Right kidney (tissue), 9 donors: ENCODE measurements at places on chromosomes 13 and 19.

DNA sequence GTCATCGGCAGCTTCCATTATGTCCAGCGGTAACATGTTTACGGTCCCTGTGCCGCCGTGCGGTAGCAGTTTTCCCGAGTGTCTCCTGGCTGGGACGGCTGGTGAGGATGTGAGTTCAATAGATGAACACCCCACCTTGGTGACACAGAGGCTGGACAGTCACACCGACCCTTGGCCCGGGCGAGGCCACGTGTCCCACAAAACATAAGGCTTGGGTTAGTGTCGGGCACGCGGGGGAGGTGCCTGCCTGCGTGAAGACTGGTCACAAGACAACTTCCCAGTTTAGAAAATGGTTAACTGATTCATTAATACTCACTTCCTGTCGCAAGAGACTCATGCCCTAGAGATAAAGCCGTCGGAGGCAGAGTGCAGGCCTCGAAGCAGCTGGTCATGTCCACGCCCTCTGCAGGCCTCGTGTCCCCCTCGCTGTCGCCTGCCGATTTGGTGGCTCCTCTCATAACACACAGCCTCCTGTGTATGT, 17.2 kb downstream of the RASA3 start:
- DNase-seq: no peak

DNA sequence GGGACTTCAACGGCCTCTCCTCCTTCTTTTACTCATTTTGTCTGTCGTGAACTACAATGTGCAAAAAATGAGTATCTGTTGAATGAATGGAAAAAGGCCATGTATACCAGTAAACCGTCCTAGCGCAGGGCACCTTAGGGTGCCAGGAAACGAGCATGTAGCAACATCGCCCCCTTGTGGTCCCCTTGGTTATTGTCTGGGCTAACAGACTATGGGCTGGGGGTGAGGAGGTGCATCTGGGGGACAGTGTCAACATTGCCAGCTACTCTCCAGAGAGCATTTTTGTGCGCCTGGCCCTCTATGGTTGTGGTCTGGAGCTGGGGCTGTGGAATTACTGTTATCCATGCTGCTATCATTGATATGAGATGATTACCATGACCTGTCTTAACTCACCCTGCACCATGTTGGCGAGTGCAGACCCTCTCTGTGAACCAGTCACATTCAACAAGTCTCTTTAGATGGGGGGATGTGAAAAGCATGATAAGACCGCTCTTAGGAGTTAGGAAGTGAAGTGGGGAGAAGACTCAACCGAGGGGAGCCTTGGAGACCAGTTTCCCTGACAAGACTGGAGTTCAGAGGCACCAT, 22.8 kb upstream of the SIGLEC11 start:
- peak; percentile 32 for DNase-seq

- DNase-seq: no peak
Observed at GRCh38 chr19:55599468-55599841, at the start of gene FIZ1. Gene FIZ1, minus strand, starts transcription at chr19:55599517. Its CDS starts 1,652 bp downstream, at chr19:55597865.

GRCh38 chr13:101018720-101019119, 344.1 kb upstream of the TMTC4 start:
- no peak for DNase-seq

GRCh38 chr19:3774621-3775373, 2.8 kb upstream of the RAX2 start:
- no peak for DNase-seq
